ENCODE measurements at places on chromosomes 2 and 18. TPM values are rescaled to one million over a fixed set of nuclear protein-coding genes. Genes with fewer than 3 reads are reported as not detected.

DNA sequence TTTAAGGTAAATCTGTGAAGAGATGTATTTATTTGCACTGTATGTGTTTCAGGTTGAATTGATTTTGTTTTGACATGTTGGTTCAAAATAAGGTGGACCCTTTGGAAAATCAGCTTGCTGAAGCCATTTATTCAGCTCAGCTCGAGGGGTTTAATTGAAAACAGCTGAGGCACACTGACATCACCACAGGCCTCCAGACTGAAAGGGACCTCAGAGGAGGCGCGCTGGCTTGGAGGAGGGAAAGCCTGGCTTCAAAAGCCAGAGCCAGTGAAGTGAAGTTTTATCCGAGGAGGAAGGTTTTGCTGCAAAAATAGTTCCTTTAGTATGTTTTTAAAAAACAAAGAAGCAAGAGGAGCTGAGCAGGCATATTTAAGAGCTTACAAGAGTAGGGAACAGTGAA lies 26.9 kb upstream of the DNMT3A start:
- peak; percentile 62 for DNase-seq
- no peaks in the 10 kb centered on the region for H3K4me1 ChIP-seq
- H3K27ac ChIP-seq = no peak overlapping the region
- H3K36me3 ChIP-seq = no peaks in the 10 kb centered on the region

DNA sequence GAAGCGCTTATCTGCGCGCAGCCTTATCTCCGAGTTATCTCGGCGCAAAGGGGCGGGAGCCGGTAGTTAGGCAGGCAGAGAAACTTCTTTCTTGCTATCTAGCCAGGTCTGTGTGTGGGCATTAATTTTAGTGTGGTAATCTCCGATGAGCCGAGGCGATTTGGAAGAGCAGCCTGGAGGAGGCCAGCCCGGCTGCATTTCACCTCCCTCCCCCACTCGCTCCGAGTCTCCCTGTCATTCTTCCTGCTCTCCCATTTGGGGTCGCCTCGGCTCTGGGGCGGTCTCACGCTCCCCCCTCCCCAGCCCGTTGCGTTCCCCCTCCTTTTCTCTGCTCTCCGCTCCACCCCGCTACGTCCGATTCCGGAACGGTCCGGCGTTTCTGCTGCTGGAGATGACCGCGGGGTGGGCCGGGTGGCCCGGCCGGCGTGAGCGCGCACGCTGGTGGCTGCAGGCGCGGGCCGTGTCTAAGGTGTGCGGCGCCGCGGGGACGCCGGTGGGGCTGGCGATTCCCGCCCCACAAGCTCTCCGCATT lies 566 bp downstream of the GATA6 start:
- H3K4me1 ChIP-seq = no peaks in the 10 kb centered on the region
- H3K27ac ChIP-seq = peak overlapping the region; percentile 64
- DNase-seq = no peak

DNA sequence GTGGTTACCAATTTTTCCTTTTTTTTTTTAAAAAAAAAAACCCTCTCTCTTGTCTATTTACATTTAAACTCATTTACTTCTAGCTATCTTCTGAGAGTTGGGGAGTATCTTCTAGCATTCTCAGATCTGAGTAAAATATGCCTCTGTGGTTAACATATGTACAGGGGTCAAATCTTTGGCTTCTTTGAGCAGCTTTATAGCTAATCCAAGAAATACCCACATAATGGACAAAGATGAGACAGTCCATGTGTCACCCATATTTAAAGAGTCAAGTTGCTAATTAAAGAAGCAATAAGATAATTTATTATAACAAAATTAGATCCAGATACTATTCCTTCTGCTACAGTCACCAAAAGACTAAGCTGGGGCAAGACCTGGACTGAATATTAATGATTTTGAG lies 139.0 kb upstream of the HNRNPA3 start:
- H3K27me3 ChIP-seq = no peaks in the 10 kb centered on the region
- no peak overlapping the region for H3K27ac ChIP-seq
- DNase-seq = no peak
- no peak overlapping the region for H3K4me3 ChIP-seq
- no peaks in the 10 kb centered on the region for H3K36me3 ChIP-seq

- H3K4me3 ChIP-seq = no peak overlapping the region
- H3K4me1 ChIP-seq = no peaks in the 10 kb centered on the region
- H3K27me3 ChIP-seq = no peaks in the 10 kb centered on the region
- no peaks in the 10 kb centered on the region for H3K36me3 ChIP-seq
- DNase-seq = no peak
Measured at GRCh38 chr2:67453310-67453709, 56.2 kb downstream of the ETAA1 start.

GRCh38 chr2:74261204-74261864 lies 62.9 kb downstream of the MTHFD2 start:
- H3K27ac ChIP-seq = no peak overlapping the region
- no peak overlapping the region for H3K4me3 ChIP-seq
- H3K4me1 ChIP-seq = no peaks in the 10 kb centered on the region
- DNase-seq = no peak
- no peaks in the 10 kb centered on the region for H3K36me3 ChIP-seq

GRCh38 chr2:160365716-160366367 lies 127.8 kb downstream of the RBMS1 start:
- H3K4me3 ChIP-seq = no peak overlapping the region
- H3K4me1 ChIP-seq = peaks cover 6% of the 10 kb centered on the region
- H3K27me3 ChIP-seq = no peaks in the 10 kb centered on the region
- H3K27ac ChIP-seq = no peak overlapping the region
- no peaks in the 10 kb centered on the region for H3K36me3 ChIP-seq

DNA sequence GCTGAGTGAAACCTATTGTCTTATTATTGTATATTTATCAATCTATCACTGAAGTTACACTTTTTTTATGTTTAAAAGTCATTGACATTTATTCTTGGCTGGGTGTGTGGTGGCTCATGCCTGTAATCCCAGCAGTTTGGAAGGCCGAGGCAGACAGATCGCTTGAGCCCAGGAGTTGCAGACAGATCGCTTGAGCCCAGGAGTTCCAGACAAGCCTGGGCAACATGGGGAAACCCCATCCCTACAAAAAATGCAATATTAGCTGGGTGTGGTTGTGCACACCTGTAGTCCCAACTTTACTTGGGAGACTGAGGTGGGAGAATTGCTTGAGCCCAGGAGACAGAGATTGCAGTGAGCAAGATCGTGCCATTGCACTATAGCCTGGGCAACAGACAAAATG lies 97.8 kb downstream of the EPC2 start:
- no peak for DNase-seq
- no peaks in the 10 kb centered on the region for H3K36me3 ChIP-seq
- peaks cover 4% of the 10 kb centered on the region for H3K4me1 ChIP-seq
- H3K4me3 ChIP-seq = no peak overlapping the region

DNA sequence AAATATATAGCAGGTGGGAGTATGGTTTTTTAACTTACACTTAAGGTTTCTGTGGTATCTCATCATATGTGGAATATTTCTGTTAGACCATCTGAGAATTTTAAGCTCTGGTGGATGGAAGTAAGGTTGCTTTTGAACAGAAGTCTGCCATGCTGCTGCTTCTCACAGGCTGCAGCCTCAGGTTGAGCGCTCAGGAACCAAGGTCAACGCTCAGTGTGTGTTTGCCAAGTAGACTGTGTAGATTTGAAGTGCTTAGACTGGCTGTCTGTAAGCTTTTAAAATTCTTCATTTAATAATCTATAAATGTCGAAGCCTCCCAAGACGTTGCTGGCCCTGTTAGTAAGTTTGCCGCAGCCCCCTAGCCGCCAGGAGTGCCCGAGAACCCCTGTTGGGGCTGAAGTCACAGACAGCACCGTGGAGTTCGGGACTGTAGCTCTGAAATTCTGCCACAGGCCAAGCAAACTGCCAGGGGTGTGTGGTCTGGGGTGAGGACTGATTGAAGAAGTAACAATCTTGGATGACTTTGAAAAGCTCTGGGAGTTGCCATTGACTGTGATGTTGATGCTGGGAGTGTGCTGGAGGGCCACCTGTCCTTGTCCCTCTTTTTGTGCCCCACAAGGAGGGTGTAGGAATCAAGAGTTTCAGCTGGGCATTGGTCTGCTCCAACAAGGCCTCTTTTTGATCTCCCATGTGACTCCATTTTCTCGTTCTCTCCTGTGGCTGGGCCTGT lies 26.9 kb downstream of the INPP4A start:
- H3K4me1 ChIP-seq = no peaks in the 10 kb centered on the region
- H3K4me3 ChIP-seq = no peak overlapping the region
- no peak overlapping the region for H3K27ac ChIP-seq
- no peak for DNase-seq

DNA sequence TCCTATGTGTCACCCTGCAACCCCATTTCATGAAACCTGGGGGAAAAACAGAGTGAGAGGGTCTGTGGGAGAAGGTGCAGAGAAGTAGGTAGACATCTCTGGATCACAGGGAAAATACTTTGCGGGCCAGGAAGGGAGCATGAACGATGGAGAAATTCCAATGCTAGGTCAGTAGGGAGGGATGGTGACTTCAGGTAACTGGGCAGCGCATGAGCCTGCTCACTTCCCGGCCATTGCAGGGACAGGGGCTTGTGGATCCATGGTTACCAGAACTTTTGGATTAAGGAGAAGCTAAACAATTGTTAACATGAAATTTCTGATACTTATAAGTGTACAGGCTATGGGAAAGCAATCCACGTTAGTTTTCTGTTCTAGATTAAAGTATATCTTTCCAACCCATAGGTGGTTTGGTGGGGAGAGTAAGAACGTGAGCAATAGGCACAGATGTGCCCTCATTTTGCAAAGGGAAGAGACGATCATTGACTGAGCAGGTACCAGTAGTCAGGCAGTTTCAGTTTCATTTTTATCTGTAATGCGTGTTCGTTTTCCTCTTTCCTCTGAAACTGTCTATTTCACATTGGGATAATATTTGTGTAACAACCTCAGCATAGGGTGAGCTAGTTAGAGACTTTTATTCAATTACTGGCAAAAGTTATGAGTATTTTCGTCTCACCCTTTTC lies 65.0 kb downstream of the NYAP2 start:
- H3K27me3 ChIP-seq = no peaks in the 10 kb centered on the region
- H3K27ac ChIP-seq = no peak overlapping the region
- DNase-seq = no peak
- H3K36me3 ChIP-seq = no peaks in the 10 kb centered on the region
- no peak overlapping the region for H3K4me3 ChIP-seq
- H3K4me1 ChIP-seq = no peaks in the 10 kb centered on the region

- H3K36me3 ChIP-seq = no peaks in the 10 kb centered on the region
- DNase-seq = no peak
- no peak overlapping the region for H3K27ac ChIP-seq
- no peak overlapping the region for H3K4me3 ChIP-seq
- H3K4me1 ChIP-seq = no peaks in the 10 kb centered on the region
- no peaks in the 10 kb centered on the region for H3K27me3 ChIP-seq
Measured at GRCh38 chr2:45864121-45864520, 212.6 kb downstream of the PRKCE start.

GRCh38 chr2:231568098-231568784 lies 24.4 kb upstream of the TEX44 start:
- H3K4me3 ChIP-seq = no peak overlapping the region
- no peak for DNase-seq
- H3K36me3 ChIP-seq = no peaks in the 10 kb centered on the region
- H3K27ac ChIP-seq = no peak overlapping the region

GRCh38 chr2:29786361-29786760 lies 135.0 kb downstream of the ALK start:
- H3K4me1 ChIP-seq = no peaks in the 10 kb centered on the region
- no peaks in the 10 kb centered on the region for H3K27me3 ChIP-seq
- no peak overlapping the region for H3K27ac ChIP-seq

GRCh38 chr18:4781873-4782272 lies 326.8 kb upstream of the DLGAP1 start:
- H3K4me3 ChIP-seq = no peak overlapping the region
- no peaks in the 10 kb centered on the region for H3K4me1 ChIP-seq
- H3K27ac ChIP-seq = no peak overlapping the region
- no peak for DNase-seq
- no peaks in the 10 kb centered on the region for H3K36me3 ChIP-seq

GRCh38 chr2:201404699-201405280 lies 46.5 kb downstream of the TRAK2 start:
- H3K27me3 ChIP-seq = no peaks in the 10 kb centered on the region
- no peak overlapping the region for H3K4me3 ChIP-seq
- peaks cover 6% of the 10 kb centered on the region for H3K4me1 ChIP-seq

DNA sequence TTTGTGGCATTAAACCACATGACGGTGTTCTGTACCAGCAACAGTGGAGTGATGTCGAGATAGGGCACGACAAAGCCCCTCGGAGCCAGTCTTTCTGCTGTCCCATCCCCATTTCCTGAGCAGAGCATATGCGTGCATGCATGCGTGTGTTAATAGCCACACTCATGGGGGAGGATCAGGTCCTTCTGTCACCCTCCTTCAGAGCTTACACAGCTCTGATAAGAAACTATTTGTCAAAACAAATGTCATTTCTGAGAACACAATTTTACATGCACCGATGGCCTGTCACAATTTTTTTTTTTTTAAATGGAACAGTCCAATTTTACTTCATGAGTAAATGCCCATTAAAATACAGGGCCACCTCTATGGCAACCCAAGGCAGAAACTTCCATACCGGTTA lies 95.9 kb upstream of the ZBTB14 start:
- no peaks in the 10 kb centered on the region for H3K4me1 ChIP-seq
- no peak overlapping the region for H3K27ac ChIP-seq
- no peaks in the 10 kb centered on the region for H3K27me3 ChIP-seq
- H3K36me3 ChIP-seq = no peaks in the 10 kb centered on the region

DNA sequence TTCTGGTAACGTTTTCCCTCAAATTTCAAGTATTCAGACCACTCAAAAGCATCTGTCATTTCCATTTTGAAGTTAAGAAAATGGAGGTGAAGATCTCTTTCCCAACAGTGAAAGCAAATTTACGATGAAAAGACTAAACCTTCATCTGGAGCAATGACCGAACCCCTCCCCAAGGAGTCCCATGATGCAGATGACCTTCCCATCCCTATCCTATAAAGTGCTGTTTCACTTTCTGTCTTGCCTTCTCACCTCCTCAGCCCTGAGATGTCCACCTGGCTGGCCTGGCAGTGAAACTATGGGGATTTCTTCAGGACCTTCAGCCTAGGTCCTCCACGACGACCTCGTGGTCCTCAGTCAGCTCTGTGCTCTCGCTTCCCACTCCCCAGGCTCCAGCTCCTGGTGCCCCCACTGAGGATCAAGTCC lies 925 bp upstream of the NPC1 start:
- H3K4me3 ChIP-seq = peak overlapping the region; percentile 43
- no peak overlapping the region for H3K27ac ChIP-seq
- peaks cover 6% of the 10 kb centered on the region for H3K4me1 ChIP-seq
- H3K36me3 ChIP-seq = no peaks in the 10 kb centered on the region
- H3K27me3 ChIP-seq = no peaks in the 10 kb centered on the region

DNA sequence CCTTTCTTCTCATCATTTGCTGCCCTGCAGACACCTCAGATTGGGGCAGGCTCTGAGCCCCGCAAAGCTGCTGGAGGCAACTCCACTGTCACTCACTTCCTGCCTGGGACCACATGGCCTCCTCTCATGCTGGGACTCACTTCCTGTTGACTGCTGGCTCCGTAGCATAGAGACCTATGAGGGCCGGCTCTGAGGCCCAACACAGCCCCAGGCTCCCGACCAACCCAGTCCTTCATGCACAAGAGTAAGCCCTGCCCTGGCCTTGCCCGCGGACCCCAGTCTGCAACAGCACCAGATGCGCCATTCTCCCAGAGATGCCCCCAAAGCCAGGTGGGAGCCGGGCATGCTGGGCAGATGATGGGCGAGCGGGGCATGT lies 55.7 kb downstream of the DNMT3A start:
- DNase-seq = no peak
- no peaks in the 10 kb centered on the region for H3K36me3 ChIP-seq
- no peaks in the 10 kb centered on the region for H3K27me3 ChIP-seq
- H3K27ac ChIP-seq = no peak overlapping the region
- H3K4me3 ChIP-seq = no peak overlapping the region
- H3K4me1 ChIP-seq = no peaks in the 10 kb centered on the region

The ASB18 gene
- not detected for total RNA-seq

The GALR1 gene
- not detected for total RNA-seq

The SOX11 gene
- 0.03 TPM for total RNA-seq

The LINC00305 gene
- not detected for total RNA-seq

The TDRD15 gene
- total RNA-seq = 0.06 TPM

The PSME4 gene
- total RNA-seq = 51.8 TPM

The CYP26B1 gene
- 8.8 TPM for total RNA-seq

Data from aorta (tissue), 5 donors.